Urinary bladder (tissue), 4 donors: ENCODE measurements at places on chromosomes 1 and 21. TPM values are rescaled to one million over a fixed set of nuclear protein-coding genes. Genes with fewer than 3 reads are reported as not detected.

CRYAA gene
- not detected for total RNA-seq

PPM1J gene
- total RNA-seq: 0.37 TPM

SAMD13 gene
- 8.1 TPM for total RNA-seq

AMY1C gene
- total RNA-seq: not detected

- no peak for DNase-seq
Measured at GRCh38 chr1:171711643-171712042, 30.2 kb downstream of the VAMP4 start.

- no peak for DNase-seq
Measured at GRCh38 chr1:24415910-24416665, 486 bp downstream of the NIPAL3 start.

COL8A2 gene
- 11.7 TPM for total RNA-seq
